ENCODE measurements at places on chromosomes 1 and 21.

- no peak for DNase-seq
Observed at GRCh38 chr1:8562222-8562621, 244.3 kb downstream of the SLC45A1 start.

- DNase-seq = no peak
Observed at GRCh38 chr21:22632176-22632575, 1634.0 kb downstream of the NCAM2 start.

GRCh38 chr1:6466023-6466422 is at the start of gene TNFRSF25:
Gene TNFRSF25 (minus strand): TSS chr1:6466173. CDS start chr1:6466107, 66 bp downstream.
- DNase-seq = no peak

DNA sequence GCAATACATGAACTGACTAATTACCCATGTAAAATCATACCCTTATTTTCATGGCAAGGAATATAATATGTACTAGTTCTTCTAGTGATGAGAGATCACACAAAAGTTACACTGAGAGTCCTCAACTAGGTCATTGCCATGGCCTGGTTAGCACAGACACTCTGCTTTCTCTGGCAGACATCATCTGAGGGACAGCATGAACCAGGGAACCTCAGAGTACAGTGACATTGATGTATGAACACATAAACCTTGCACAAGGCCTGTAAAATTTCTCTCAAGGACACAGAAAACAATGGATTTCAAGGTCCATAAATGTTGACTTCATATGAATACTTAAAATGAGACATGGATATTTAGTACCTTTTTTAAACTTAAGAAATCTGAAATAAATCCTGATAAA is 108.8 kb upstream of the MAGI3 start:
- DNase-seq = no peak

- DNase-seq = no peak
Observed at GRCh38 chr1:66696771-66697170, 55.5 kb upstream of the DYNLT5 start.

GRCh38 chr1:108708691-108709660 is 3.7 kb upstream of the FNDC7 start:
- DNase-seq = peak; percentile 66

DNA sequence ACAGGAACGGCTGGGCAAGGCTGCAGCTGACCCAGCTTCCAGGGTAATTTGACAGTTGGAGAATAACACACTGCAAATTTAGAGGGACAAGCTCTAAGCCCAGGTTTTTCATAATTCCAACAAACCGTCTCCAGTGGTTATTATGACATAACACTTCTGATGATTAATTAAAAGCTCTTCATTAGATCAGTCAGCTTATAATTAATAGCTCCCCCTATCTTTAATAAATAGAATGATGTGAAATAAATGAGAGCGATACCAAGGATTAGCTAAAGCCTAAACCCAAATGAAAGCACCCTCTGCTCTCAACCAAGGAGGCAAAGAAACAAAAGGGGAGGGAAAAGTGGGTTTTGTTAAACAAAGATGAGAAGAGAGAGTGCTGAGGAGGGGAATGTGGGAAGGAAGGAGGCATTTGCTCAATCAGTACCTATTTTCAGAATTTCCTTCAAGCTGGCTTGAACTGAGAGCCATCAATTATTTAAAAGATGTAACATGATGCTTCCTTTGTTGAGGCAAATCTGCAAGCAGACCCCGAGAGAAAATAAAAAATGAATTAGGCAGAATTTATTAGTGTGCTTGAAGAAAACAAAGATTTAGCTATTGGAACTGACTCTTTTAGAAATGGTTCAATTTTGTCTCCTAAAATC is 221.8 kb upstream of the ESRRG start:
- DNase-seq = no peak

DNA sequence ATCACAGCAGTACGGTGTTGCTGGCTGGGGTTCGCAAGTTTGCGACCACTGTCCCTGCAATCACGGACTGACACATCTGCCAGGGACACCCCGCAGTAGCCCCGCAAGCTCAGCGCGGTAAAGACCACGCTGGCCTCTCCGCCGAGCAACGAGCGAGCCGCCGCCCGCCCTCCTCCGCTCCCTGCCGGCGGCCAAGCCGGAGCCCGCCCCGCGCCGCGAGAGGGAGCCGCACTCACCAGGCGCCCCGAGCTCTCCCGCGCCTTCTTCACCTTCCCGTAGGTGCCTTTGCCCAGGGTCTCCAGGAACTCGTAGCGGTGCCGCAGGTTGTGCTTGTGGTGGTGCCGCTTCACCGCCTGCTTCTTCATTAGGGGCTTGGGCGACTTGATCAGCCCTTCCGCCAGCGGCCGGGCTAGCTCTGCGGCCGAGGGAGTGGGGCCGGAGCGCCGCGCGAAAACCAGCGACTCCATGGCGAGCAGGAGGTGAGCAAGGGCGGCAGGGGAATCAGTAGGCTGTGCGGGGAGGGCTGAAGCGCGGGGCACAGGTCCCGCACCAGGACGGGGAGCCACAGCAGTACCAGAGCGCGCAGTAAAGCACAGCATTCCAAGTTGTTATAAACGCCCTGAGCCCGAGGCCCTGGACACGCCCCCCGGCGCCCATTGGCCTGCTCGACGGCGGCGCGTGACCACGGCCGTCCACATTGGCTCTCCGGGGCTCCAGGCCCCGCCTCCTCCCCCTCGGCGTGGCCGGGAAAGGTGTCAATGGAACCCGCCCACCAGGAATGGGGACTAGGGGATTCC is at the start of gene NUAK2:
NUAK2 (minus strand) TSS at position 584 of the 797 bp plus-strand sequence; CDS start at position 467, 117 bp downstream.
- peak; percentile 57 for DNase-seq

DNA sequence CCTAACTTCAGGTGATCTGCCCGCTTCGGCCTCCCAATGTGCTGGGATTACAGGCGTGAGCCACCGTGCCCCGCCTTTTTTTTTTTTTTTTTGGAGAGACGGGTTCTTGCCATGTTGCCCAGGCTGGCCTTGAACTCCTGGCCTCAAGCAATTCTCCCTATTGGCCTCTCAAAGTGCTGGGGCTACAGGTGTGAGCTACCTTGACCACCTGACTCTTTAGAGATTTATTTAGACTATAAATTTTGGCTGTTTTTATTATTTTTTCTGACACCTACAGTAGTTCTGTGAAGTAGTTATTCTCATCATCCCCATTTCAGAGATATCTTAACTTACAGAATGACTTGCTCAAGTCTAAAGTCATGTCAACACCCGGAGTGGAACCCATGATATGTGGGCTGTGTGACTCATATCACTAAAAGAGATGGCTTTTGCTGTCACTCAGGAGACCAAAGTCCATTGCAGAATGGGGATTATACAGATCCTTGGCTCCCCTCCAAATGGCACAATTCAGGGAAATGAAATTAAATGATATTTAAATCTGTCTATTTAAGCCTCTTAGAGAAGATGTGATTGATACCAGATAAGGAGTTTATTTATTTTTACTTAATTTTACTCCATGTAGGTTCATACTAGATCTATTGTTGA is 93.2 kb downstream of the CTH start:
- DNase-seq = no peak

DNA sequence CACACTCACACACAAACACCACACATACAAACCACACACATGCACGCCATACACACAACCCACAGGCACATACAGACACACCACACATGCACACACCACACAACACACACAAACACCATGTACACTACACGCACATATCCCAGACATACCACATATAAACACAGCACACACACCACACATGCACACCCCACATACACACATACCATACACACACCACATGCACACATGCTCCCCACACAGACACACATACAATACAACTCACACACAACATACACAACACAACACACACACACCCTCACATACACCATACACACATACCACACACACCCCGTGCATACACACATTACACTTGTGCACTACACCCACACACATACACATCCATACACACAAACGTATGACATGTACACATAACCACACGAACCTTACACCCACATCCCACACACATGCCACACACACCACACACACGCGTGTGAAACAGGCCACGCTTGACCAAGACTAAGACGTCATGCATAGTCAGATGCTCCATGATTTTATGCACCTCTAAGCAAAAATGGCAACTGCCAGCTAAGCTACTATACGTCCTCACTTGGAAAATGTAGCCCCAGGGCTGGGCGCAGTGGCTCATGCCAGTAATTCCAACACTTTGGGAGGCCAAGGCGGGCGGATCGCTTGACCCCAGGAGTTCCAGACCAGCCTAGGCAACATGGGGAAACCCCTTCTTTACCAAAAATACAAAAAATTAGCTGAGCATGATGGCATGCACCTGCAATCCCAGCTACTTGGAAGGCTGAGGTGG is 77.4 kb upstream of the TMPRSS2 start:
- no peak for DNase-seq

- no peak for DNase-seq
Observed at GRCh38 chr1:23551849-23552248, 7.5 kb downstream of the ID3 start.

DNA sequence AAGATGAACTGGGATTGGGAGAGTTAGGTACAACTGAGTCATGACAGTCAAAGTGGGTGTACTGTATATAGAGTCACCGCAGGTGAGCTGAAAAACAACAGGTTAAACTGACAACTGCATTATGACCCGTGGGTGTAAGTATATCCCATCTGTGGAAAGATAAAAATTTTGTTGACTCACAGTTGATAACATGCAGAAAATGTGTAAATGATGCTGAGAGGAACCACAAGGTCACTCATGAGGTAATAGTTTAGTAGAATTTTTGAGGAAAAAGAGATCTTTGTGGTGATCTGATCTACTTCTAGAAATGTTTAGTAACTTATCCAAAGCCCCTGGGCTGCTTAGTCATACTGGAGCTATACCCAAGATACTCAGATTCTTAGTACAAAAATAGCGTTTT is 838 bp downstream of the OR2C3 start:
- DNase-seq = no peak

GRCh38 chr1:241677201-241677600 is 25.1 kb downstream of the WDR64 start:
- DNase-seq = no peak

DNA sequence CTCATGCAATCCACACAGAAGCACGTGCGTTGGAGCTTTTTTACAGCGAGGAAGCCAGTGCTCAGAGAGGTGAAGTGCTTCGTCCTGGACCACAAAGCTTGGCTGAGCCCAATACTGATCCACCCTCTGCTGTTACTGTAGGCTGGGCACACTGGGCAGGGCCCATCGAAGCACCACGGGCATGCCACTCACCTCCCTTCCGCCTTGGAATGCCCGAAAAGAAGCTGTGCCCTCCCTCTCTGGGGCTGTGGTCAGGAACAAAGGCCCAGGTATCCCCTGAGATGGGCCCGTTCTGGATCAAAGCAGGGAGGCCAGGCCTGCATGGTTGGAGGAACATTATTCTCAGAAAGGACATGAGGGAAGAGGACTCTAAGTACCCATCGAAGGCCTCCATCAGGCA is 206.7 kb upstream of the C1orf174 start:
- DNase-seq = no peak

DNA sequence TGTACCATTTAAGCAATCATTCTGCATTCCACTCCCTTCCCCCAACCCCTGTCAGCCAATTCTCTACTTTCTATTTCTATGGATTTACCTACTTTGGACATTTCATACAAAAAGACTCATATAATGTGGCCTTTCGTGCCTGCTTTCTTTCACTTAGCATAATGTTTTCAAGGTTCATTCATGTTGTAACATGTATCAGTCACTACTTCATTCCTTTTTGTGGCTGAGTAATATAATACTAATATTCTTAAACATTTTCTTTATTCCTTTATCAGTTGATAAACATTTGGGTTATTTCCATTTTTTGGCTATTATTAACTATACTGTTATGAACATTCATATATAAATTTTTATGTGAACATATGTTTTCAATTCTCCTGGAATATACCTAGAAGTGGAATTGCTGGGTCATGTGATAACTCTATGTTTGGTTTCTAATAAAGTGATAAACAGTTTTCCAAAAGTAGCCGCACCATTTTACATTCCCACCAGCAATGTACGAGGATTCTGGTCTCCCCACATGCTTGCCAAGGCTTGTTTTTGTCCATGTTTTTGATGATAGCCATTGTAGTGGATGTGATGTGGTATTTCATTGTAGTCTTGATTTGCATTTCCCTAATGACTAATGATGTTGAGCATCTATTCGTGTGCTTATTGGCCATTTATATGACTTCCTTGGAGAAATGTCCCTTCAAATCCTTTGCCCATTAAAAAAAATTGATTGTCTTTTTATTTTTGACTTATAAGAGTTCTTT is 61.9 kb upstream of the GNG12 start:
- no peak for DNase-seq

DNA sequence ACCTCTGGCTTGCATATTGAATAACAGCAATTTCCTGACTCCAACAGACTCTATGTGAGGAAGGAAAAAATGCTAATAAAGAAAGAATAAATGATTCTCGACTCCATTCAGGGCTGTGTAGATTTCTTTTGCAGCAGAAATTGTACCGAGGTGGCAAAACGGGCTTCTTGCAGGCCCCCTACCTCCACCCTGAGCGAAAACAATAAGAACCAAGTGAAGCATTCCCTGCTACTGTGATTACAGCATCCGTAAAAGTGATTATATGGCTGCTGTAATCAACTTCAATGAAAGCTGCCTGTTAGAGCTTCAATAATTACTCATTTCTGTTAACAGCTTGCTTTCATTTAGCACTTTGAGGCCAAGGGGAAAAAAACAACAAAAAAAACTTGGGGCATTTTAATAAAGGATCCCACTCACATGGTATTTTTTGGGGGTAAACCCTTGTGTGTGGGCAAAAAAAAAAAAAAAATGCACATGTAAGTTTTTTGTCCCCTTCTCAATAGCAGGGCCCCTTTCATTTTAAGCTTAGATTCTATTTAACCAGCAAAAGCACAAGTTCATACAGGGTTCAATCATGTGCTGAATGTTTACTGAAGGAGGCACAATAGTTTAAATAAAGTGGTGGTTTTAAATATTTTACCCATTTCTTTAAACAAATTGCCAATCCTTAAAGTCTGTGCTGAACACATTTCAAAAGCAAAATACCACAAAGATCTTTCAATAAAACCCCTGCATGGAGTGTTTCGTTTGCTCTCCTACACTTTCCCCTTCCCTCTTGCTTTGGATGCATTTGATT is 271.6 kb downstream of the LMO4 start:
- DNase-seq = no peak

GRCh38 chr1:52967666-52968065 is 40.6 kb downstream of the SCP2 start:
- no peak for DNase-seq

GRCh38 chr1:223700388-223700918 is 11.9 kb upstream of the CAPN2 start:
- no peak for DNase-seq

DNA sequence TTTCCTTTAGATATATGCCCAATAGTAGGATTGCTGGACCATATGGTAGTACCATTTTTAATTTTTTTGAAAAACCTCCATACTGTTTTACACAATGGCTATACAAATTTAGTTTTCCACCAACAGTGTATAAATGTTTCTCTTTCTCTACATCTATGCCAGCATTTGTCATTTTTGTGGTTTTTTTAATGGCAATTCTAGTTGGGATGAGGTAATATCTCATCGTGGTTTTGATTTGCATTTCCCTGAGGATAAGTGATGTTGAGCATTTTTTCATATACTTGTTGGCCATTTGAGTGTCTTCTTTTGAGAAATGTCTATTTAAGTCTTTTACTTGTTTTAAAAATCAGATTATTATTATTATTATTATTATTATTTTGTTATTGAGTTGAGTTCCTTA is 35.5 kb downstream of the PLA2G4A start:
- DNase-seq = no peak

- DNase-seq = no peak
Observed at GRCh38 chr1:81606656-81607055, 194.1 kb upstream of the ADGRL2 start.

GRCh38 chr1:71047635-71048607 is at the start of gene PTGER3:
Gene PTGER3 (minus strand): TSS chr1:71047816. CDS start chr1:71047577, 239 bp downstream.
- DNase-seq = peak; percentile 53

- no peak for DNase-seq
Observed at GRCh38 chr1:93093332-93094006, 14.4 kb downstream of the MTF2 start.

Measured in hematopoietic multipotent progenitor cell treated with erythropoietin and hydrocortisone succinate and interleukin-3 and kit ligand, for 17 days (in vitro differentiated cells).